ENCODE measurements at places on chromosomes 12 and 14.

GRCh38 chr12:88558340-88558867 lies 21.9 kb downstream of the KITLG start:
- no peak for DNase-seq

- DNase-seq, result peak; percentile 98
These were observed 44.3 kb downstream of the KRT80 start for GRCh38 chr12:52147367-52147963.

DNA sequence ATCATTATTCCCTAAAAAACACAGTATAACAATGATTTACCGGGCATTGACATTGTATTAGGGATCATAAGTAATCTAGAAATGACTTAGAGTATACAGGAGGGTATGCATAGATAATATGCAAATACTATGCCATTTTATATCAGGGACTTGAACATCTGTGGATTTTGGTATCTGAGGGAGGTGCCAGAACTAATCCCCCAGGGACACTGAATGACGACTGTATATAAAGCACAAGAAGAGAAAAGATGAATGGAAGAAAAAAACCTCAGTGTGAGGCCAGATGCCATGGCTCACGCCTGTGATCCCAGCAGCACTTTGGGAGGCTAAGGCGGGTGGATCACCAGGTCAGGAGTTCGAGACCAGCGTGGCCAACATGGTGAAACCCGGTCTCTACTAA lies 25.5 kb upstream of the COX6A1 start:
- no peak for DNase-seq

DNA sequence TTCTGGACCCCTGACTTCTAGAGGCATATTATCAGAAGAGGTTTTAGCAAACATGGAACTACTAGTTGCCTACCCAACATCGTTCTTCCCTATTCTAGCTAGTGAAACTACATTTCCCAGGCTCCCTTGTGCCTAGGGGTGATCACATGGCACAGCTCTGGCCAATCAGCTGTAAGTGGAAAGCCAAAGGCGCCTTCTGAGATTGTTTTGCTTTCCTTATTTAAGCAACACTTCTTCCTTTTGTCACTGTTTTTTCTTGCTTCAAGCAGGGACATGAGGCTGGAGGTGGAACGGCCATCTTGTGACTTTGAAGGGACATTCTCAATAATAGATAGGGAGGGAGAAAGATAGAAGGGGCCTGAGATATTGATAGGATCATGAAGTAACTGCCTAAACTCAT lies 136.7 kb downstream of the ZNF664 start:
- no peak for DNase-seq

DNA sequence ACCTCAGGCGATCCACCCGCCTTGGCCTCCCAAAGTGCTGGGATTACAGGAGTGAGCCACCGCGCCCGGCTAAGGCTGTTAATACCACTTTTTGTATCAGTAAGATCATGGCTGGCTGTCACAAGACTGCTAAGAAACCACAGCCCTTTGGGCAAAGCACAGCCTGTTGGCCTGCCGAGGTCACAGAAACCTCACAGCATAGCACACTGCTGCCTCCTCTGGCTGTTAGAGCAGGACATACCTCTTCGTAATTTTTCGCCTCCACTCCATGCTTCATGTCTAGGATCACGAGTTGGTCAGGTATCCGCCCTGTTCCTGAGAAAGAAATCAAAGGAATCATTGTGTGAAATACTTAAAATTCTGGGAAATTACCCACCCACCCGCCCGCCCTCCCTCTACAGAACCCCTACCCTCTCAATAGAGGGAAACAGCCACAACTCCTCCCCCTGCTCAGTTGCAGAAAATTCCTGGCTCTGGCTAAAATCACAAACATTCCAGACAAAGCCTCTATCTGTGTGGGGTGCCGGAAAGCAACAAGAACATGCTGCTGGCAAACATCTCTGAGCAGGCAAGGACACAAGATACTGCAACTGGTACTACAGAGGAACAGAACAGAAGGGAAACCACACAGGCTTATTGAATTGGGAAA lies 20.7 kb upstream of the NEK9 start:
- no peak for DNase-seq

Measured in GM04504 (cell line).